ENCODE measurements at places on chromosomes 5 and 9.

DNA sequence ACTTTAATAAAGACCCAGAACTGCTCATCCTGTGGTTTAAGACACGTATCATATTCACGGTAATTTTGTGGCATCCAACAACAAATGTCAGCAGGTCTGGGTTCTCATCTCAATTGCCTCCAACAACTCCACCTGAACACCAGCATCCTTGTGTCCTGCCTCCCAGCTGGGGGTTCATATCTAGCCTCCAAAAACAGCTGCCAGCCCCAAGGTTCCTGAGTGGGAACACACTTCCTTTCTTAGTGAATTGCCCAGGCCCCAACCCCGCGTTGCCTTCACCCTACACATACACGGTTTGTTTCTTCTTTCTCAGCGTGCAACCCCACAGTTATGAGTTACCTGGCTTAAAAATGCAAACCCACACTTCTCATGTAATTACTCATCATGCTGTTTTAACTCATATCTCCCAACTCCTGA, 77.9 kb downstream of the SEMA4D start:
- no peak for DNase-seq

GRCh38 chr5:158054223-158055110, 195.5 kb upstream of the CLINT1 start:
- no peak for DNase-seq

DNA sequence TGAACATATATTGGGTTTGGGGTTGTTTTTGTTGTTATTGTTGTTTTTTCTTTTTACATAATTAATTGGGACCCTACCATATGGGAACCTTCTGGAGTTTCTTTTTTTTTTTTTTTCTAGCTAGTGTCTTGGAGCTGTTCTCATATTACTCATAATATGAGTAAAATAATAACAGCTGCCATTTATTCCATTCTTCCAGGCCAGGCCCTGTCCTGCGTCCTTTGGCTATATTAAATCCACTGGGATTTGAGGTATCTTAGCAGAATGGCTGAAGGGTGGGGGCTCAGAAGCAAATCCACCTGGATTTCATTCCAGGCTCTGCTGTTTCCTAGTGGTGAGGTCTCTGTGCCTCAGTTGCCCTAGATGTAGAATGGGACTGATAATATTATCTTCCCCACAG, 47.2 kb upstream of the RPL26L1 start:
- DNase-seq: no peak

- no peak for DNase-seq
Observed at GRCh38 chr9:100440071-100440470, 13.1 kb downstream of the MSANTD3 start.

DNA sequence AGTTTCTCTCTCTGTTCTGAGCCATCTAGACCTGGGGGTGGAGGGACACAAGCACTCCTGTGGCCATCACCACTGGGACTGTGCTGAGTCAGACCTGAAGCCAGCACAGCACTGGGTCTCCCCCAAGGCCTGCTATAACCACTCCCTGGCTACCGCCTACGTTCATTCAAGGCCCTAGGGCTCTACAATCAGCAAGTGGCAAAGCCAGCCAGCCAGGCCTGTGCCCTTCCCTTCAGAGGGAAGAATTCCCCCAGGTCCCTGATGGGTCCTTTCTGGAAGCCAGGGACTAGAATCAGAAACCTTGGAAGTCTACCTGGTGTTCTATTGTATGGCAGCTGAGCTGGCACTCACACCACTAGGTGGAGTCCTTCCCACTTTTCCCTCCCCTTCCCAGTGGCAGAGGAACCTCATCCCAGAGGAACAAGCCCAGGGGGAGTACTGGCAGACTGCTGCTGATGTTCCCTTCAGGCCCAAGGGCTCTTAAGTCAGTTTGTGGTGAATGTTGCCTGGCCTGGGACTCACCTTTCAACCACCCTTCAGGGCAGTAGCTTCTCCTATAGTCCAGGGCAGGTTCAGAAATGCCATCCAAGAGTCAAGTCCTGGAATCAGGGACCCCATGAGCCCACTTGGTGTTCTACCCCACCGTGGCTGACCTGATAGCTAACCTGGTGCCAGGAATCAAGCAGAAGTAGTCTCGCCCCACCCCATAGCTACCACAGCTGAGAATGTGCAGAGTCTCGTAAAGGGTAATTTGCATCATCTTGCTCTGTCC, 20.0 kb downstream of the JMY start:
- no peak for DNase-seq

DNA sequence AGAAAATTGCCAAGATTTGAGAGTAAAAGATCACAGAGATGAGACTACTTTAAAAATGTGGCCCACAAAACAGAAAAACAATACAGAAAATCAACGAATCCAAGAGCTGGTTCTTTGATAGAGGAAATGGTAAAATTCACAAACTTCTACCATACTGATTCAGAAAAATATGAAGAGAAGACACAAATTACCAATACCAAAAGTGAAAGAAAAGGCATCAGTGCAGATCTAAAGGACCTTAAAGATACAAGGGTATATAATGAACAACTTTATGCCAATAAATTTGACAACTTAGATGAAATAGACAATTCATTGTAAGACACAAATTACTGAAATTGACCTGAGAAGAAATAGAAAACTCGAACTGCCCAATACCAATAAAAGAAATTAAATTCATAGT, 24.4 kb upstream of the SLC1A1 start:
- DNase-seq: no peak

DNA sequence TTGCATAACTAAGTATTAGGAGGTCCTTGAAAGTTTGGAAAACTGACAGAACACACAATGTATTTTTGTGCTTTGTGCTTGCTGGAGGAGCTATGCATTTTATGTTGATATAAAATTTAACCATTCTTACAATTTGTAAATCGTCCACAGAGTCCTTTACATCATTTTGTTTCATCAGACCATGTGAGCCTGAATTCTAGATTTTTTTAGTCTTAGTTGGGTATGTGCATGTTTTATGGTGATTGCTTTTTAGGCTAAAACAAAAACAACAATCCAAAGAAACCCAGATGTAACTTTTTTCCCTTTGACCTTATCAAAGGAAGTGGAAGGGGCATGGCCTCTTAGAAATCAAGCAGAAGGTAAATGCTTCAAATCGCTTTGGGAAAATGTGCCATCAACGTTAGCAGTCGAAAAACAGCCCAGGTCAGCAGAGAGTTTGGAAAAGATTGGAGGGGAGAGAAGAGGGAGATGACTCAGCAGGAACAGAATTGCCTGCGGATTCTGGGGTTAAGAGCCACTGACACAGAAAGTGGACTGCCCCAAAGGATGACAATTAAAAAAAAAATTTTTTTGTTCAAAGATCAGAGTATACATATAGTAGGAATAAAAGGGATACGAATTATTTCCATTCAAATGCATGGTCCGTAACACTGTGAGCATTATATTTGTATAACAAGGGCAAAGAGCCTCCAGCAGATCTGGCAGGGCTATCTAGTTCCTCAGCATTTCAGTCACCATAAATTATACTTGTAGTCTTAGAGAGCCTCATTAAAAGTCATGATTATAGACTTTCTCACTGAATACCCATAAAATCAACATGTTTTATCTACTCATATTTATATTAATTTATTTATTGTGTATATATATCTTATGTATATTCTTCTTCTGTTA, 253.5 kb upstream of the HAPLN1 start:
- no peak for DNase-seq

DNA sequence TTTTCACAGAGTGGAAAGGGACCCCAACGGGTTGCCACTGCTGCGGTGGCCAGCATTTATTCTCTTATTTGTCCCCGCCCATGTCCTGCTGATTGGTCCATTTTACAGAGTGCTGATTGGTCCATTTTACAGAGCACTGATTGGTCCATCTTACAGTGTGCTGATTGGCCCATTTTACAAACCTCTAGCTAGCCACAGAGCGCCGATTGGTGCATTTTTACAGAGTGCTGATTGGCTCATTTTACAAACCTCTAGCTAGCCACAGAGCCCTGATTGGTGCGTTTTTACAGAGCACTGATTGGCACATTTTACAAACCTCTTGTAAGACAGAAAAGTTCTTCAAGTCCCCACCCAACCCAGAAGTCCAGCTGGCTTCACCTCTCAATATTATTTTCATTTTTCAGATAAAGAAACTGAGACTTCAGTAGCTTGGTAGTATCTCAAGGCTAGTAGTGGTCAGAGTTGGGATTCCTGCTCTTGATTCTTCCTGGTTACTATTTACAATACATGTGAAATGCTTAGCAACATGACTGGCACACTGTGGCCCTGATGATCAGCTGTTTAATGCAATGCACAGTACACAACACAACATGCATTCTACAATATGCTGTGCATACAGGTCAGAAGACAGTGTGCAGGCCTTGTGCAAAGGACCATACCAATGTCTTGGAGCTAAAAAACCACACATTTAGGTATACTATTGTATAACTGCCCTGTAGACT, 63.6 kb upstream of the BOD1 start:
- DNase-seq: no peak

- DNase-seq: no peak
Observed at GRCh38 chr5:27130587-27130986, 92.2 kb upstream of the CDH9 start.

DNA sequence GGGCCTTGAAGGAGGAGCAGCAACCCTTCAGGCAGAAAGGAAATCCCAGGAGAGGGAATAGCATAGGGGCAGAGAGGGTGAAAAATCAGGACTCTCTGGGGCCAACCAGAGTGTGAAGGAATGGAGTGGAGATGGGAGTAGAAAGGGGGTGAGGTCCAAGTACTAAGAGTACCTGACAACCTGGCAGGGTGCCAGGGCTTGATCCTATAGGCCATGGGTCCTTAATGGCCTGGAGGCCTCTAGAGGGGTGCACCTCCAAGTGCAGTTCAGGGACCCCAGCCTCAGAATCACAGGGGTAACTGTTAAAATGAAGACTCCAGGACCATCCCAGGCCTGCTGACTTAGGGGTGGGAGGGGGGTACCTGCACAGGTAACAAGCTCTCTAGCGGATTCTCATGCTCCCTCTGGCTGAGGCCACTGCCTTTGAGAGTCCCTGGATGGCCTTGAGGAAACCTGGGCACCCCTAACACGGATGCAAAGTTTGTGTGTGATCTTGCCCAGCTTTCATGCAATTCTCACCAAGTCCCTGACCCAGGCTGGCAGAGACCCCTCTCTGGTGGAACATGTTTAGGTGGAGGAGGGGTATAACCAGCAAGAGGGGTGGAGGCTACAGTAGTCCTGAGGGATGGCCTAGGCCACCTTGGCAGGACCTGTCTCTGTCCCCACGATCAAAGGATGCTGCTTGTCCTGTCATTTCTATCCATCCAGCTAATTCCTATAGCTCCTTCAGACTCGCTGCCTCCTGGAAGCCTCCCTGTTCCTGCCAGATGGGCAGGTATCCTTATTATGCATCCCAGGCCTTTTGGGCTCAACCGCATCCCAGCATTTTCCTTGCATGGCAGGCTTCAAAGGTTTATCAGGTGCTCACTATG, 17.6 kb upstream of the CSF1R start:
- DNase-seq: no peak

DNA sequence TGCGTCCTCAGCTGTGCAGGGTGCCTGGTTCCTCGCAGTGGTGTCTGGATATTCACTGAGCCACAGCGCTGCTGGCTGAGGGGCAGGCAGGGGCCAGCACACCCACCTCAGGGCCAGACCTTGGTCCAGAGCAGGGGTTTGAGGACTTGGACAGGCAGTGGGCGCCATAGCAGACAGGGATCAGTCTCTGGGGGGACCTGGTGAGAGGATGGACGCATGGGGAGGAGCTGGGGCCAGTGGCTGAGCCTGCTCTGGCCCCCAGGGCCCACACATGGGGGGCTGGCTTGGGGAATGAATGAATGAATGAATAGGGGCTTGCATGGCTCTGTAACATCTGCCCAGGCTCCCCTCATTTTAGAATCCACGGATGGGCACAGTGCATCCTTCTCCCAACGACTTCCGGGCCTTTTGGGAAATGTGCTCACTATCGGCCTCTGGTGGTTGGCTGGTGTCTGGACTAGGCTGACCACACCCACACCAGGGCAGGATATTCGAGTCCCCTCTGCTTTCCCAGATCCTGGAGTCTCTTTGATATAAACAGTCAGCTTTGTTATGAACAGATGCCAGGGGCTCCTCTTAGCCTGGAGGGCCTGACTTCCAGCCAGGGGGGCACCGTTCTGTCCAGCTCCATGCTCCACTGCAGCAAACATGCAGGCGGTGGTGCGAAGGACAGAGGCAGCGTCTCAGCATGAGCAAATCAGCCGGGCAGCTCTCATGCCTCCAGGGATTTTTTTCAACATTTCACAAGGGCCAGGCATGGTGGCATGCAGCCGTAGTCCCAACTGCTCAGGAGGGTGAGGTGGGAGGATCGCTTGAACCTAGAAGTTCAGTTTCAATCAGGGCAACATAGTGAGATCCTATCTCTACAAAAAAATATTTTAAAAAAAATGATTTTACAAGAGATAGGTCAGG, 62.6 kb downstream of the NEK6 start:
- no peak for DNase-seq

DNA sequence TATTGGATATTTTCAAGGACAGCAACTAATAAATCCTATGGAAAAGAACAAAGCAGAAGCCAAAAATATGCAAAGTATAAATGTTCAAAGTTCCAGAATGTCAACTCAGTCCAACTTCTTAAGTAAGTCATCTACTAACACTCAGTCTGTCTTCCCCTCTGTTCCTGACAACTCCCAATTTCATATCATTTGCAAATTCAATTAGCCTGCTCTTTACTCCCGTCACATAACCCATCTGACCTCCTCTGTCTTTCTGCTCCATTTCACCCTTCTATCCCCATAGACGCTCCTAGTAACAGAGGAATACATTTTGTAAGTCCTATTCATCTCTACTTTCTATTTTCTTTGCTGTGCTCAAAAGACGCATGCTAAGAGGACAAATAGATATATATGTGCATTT, 659.8 kb upstream of the MEF2C start:
- DNase-seq: no peak

GRCh38 chr5:154258531-154259217, 68.1 kb downstream of the GALNT10 start:
- DNase-seq: no peak

- no peak for DNase-seq
Observed at GRCh38 chr5:142819292-142819691, 49.1 kb downstream of the ARHGAP26 start.

GRCh38 chr5:56637321-56637920, 177.9 kb upstream of the MAP3K1 start:
- no peak for DNase-seq

GRCh38 chr5:11139217-11139865, 378.3 kb upstream of the DAP start:
- DNase-seq: no peak

Measured in thymus (tissue), 14 donors.